Activated T-cell treated with anti-CD3 and anti-CD28 coated beads for 4 hours (primary cell): ENCODE measurements at places on chromosomes 2 and 18.

DNA sequence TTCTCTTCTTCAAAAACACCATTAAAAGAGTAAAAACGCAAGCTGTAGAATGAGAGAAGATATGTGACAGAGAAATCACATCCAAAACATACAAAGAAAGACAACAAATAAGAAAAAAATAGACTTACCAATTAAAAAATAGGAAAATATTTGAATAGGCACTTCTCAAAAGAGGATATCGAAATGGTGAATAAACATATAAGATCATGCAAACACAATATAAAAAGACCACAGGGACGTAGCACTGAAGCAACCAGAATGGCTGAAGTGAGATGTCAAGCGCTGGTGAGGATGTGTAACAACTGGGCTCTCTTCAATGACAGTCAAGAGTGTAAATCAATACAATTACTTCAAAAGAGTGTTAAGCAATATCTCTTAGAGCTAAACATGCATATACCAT lies 202.3 kb downstream of the ZBTB7C start:
- DNase-seq, result no peak

DNA sequence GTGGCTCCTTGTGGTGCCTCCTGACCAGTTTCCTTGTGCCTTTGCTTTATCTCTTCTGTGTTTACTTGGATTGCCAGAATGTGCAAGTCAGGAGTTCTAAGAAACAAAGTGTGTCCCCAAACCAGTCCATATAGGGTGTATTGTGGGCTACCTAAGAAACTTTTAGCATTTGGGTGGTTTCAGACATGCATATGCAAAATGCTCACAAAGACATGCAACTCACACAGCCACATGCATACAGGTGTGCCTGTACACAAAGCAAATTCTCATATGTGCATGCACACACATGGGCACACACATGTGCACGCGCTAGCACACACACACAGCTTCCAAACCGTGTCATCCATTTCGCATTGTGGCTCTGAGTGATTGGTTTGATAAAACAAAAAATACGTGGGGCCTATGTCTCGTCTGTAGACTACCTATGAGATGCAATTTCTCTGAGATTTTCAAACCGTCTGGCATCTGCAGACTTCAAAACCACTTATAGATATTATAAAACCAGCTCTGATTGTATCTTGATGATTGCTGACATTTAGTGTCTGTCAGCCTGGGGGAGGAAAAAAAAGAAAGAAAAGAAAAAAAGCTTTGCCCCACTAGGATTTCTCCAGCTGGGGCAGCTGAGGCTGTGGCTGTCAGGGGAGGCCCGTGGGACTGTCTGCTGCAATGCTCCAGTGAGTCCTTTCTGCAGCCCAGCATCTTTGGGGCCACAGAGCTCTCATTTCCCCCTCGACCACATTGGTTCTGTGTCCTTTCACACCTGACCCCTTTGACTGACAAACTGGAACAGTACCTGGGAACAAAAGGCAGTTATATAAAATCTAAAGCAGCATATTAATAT lies 556.1 kb downstream of the CMPK2 start:
- DNase-seq, result no peak

GRCh38 chr2:121287146-121287798 lies 2.3 kb upstream of the TFCP2L1 start:
- DNase-seq, result no peak

GRCh38 chr18:49682173-49682802 lies 120.4 kb downstream of the LIPG start:
- no peak for DNase-seq

- no peak for DNase-seq
These were observed 306.1 kb downstream of the ZEB2 start for GRCh38 chr2:144213797-144214196.

- DNase-seq, result no peak
These were observed 3.9 kb upstream of the SOS1 start for GRCh38 chr2:39124746-39125057.

DNA sequence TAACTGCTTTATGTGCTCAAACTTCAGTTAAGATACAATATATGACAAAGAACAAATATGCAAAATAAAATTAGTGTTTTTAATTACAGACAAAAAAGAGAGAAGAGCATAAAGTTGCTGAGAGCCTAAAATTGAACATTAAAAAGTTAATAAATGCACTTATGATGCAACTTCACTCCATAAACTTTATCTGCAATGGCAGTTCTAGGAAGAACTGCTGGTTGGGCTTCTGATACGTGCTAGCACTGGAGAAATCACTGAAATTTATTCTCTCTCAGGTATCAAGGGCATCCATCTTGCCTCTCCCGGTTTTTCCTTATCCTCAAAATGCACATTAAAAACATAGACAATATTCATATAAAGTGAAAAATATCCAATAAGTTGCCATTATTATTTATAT lies 35.7 kb downstream of the MYO3B start:
- no peak for DNase-seq

DNA sequence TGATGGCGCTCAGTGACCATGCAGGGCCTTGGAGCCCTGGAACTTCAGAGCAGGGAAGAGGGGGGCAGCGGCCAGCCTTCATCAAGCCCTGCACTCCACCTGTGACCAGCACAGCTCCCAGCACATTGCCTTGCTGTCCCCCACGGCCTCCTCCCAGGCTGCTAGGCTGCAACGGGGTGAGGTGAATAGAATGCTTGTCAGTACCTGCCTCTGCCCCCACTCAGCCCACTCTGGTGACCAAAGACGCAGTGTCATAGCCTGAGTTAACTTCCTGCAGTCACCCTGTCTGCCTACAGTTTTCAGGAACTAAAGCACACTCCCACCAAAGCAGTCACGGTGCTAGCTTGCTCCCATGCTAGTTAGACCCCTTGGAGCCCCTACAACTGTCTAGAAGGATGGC lies 72.1 kb downstream of the STPG4 start:
- DNase-seq, result no peak

- DNase-seq, result no peak
These were observed 187.1 kb downstream of the ZBTB7C start for GRCh38 chr18:48222118-48222517.

- no peak for DNase-seq
These were observed 257.3 kb downstream of the BCL2 start for GRCh38 chr18:63062246-63062645.

DNA sequence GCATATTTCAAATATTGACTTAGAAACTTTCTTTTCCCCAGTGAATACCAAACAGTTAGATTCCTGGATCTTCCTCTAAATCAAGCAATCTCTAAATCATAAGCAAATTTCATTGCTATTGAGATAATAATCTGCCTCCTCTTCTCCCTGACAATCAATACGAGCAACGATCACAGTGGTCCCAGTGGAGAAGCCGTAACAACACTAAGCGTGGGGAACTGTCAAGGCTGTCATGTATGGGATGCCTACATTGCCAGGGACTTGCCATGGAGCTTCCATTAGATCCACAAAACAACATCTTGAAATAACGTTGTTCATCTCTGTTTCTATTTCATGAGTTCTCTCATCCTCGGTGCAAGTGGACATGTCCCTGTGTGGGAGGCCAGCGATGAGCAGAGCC lies 61.3 kb downstream of the SNTG2 start:
- DNase-seq, result no peak

DNA sequence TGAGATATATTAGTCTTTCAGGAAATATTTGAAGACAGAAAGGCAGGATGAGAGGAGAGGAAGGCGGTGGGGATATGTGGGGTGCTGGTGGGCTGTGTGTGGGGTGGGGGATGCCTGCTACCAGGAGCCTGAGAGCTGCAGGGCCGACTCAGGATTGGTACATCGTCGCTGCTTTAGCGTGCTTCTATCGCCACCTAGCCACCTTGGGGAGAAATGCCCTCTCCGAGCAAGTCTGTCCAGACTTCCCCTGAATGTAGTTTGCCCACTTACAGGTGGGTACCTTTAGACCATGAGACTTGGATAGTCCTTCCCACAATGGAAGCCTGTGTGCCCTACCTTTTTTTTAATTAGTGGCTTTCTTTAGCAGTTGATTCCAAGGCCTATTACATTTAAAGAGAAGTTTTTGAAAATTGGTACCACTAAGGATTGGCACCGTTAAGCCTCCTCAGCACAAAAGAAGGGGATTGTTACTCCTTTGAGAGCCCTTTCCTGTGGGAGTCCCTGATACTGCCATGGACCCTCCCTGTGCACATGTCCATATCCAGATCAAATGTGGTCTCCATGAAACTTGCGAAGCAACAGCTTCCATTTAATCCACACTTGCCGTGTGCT lies 114.1 kb upstream of the NDUFV2 start:
- DNase-seq, result peak; percentile 38

DNA sequence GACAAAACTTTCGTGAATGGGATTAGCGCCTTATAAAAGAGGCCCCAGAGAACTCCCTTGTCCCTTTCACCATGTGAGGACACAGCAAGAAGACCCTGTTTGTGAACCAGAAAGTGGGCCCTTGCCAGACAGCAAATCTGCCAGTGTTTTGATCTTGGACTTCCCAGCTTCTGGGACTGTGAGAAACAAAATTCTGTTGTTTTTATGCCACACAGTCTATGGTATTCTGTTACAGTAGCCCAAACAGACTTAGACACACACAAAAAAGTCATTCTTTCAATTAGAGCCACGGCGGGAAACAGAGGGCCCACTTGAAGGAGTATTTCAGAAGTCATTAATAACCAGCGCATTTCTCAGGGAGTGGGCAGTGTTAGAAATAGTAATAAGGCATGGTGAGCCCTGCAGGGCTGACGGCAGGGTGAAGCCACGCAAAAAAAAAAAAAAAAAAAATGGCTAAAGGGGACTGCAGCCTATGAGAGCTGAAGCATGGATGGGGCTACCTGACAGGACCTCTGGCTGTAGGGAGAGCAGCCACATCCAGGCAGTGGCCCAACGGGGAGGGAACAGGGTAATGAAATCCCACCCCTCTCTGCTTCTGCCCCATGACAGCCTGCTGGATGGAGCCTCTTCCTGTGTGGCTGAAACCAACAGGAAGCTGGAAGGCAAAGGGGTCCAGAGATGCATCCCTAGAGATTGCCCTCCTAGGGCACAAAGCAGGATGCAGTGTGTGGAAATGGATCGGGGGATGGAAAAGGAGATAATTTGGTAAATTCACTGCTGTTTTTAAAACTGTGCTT lies 189.3 kb downstream of the KCNS3 start:
- no peak for DNase-seq

DNA sequence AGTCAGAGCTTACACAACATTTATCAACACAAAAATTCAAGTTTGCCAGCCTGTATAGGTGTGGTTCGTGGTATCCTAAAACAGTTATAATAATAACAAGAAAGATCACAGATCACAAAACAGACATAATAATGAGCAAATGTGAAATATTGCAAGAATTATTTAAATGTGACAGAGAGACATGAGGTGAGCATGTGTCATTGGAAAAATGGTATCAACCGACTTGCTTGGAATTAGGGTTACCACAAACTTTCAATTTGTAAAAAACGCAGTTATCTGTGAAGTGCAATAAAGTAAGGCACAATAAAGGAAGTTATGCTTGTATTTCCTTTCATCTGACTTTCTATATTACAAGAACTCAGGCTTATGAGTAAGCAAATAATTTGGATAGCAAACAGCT lies 116.8 kb downstream of the IKZF2 start:
- no peak for DNase-seq

DNA sequence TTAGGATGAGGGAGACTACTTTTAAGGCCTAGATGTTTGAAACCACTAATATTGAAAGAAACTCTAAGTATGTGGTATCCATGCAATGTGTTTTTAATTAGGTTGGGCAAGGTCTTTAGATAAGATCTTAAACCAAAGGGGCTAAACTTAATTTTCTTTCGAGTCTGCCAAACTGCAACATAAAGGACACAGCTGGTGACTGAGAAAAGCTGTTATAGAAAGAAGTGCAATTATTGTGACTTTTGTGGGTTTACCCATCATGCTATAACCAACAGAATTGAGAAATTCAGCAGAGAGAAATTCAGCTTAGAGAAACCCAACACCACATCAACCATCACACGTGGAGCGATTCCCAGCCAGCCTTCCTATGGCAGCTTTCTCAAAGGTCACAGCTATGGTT lies 119.5 kb upstream of the LMAN1 start:
- DNase-seq, result no peak

GRCh38 chr18:79136742-79137141 lies 67.5 kb downstream of the ATP9B start:
- DNase-seq, result no peak

GRCh38 chr2:18317017-18317416 lies 243.4 kb downstream of the RDH14 start:
- DNase-seq, result no peak

DNA sequence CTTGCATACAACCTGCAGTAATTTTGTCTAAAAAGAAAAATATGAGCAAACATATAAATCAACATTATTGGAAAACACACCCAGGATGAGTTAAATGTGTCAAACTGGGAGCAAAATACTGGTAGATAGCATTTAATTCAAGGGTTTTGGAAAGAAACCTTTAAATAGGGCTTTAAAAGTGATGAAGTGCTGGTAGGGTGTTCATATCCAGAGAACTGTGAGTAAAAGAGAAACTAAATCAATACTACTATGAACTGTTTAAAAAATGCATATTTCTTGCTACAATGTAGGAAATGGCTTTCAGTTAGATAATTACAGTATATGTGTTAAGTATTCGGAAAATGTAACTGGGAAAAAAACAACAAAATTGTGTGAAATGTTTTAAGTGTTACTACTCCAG lies 117.8 kb downstream of the ATAD2B start:
- no peak for DNase-seq

DNA sequence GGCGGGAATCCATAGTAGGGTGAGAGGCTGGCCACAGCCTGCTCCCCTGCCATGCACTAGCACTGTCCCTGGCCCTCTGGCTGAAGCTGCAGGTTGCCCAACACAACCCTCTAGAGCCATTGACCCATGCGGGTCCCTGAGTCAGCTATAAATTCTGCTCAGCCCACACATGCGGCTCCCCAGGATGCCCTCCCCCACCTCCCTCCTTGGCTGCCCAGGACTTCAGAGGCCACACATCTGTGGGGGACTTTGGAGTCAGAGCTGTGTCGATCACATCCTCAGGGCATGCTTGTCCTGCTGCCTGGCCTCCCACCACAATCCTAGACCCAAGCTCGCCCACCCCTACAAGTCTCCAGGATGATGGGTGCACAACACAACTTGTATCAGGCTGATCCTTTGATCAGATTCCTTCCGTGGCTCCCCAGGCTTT lies 97.0 kb downstream of the TFCP2L1 start:
- no peak for DNase-seq

- DNase-seq, result no peak
These were observed 105.3 kb upstream of the TTN start for GRCh38 chr2:178912416-178913048.

DNA sequence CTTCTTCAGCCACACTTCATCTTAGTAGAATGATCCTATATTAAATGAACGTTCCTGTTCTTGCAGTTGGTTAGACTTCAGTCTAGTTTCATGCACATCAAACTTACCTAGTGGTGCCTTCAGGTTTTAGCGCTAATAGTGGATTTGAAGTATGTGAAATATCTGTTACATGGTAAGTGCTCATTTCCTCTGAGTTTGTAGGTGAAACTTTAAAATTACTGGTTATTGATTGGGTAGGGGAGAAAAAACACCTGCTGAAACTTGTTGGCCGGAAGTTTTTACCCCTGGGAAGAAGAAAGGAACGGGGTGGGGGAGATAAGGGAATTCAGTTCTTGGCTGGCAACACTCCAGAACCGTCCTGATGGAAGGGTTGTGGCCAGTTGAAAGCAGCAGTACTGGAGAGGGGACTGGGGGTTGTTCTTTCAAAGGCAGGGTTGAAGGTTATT lies 112.8 kb downstream of the SPTBN1 start:
- DNase-seq, result no peak
